ENCODE measurements at places on chromosomes 3 and 15.
A peak's percentile ranks its signal among the peaks of the same experiment; 100 is the strongest.

- DNase-seq = no peak
These were observed 87.6 kb downstream of the RYK start for GRCh38 chr3:134163096-134163495.

DNA sequence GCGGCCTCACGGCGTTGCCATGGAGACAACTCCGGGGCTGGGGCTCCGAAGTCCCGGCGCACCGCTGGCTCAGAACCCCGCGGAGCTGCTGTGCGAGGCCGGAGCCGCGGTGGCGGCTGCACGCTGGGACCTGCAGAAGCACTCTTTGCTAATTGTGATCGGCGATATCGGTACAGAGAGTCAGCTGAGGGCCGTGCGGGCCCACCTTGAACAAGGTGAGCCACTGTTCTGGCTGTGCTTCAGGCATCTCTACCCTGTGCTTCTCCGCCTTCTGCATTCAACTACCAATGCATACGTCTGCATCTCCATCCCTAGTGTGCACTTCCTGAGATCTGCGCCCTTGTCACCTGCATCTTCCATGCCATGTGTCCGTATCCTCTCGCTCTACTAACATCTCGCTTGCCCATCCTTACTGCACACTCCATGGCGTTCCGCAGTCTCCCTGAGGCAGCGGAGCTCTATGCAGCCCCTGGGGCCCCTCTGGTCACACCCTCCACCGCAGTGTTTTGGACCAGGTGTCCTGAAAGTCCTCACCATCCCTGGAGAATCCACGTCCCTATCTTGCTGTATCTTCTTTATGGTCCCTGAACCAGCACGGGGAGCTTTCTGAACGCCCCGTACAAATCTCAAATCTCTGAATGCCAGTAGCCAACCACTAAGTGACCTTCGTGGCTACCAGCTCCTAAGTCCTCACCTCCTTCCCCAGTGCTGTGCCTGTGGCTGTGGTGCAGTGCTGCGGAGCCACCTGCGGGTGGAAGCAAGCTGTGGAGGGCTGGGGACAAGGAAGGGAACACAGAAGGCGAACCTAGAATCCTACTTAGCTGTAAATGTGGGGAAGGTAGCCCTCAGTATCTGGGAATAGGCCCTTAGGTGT lies 6.2 kb upstream of the MAP1A start:
- no peak for DNase-seq

- no peak for DNase-seq
These were observed 66.1 kb upstream of the SPRED1 start for GRCh38 chr15:38186507-38186906.

GRCh38 chr3:178384321-178385230 lies 151.7 kb upstream of the KCNMB2 start:
- DNase-seq = no peak

- DNase-seq = no peak
These were observed 361.9 kb downstream of the CLSTN2 start for GRCh38 chr3:140296796-140297352.

DNA sequence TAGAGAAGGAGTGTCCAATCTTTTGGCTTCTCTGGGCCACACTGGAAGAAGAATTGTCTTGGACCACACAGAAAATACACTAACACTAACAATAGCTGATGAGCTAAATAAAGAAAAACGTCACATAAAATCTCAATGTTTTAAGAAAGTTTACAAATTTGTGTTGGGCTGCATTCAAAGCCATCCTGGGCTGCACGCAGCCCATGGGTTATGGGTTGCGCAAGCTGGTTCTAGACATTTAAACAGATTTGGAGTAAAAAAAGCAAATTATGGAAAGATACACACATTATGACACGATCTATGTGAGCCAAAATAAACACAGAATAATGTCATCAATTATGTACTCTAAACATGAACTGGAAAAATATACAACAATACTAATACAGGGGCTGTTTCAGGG lies 703.3 kb upstream of the LMCD1 start:
- no peak for DNase-seq

DNA sequence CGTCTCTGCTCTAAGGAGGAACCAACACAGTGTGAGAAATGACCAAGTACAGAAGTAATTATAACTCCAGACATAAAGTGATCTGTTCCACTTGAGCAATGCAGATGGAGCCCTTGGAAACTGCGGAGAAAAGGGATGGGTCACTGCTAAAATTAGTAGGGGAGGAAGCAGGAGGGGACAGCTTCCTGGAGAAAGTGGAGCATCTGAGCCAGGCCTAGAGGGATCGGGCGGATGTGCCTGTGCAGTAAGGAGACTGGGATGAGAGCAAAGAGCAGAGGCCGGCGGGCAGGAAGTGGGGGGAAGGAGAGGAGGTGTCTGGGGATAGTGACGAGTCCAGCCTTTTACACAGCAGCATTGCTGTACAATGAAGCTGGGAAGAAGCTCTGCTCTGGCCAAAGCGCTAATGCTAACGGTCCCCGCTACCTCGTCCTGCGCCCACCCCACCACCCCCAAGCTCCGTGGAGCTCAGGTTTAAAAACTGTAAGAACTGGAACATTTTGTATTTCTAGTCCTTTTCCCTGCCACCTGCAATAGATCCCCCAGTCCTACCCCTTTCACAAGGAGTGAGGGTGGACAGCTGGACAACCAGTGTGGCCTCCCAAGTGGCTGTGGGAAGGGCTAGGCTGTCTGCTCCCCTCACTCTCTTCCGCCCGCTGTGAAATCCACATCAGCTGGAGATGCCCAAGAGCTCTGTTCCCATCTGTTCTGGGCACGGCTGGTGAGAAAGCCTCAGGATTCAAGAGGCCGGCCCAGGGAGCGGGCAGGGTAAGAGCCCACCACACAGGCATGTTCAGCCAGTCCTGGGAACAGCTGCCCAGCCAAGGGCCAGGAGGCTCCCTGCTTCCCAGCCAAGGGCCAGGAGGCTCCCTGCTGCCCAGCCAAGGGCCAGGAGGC lies 53.0 kb upstream of the HES1 start:
- DNase-seq = no peak

DNA sequence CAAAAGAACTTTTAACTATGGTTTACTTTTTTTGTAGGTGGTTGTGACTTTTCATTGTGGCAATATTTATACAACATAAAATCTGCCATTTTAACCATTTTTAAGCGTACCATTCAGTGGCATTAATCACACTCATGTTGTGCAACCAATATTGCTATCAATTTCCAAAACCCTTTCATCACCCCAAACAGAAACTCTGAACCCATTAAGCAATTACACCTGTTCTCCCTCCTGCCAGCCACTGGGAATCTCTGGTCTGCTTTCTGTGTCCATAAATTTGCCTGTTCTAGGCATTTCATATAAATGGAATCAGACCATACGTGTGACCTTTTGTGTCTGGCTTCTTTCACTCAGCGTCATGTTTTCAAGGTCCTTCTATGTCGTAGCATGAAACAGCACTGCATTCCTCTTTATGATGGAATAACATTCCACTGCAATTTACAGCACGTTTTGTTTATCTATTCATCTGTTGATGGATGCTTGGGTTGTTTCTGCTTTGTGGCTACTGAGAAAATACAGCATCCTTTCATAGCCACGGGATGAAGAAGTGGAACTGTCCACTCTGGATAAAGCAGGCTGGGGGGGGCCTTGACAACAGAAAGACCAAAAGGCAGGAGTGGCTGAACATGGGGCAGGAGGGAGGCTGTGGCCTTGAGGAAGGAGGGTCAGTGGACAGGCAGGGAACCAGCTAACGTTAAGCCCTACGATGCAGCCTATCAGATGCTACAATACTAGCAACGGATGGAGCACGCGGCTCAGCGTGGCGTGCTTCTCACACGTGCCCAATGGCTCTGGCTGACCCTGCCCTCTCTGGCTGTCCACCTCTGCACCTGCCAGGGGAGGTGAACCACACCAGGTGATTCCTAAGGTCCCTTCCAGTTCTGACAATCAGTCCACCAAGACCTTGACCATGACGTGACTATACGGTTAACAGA lies 110.9 kb downstream of the SEC22A start:
- DNase-seq = no peak

DNA sequence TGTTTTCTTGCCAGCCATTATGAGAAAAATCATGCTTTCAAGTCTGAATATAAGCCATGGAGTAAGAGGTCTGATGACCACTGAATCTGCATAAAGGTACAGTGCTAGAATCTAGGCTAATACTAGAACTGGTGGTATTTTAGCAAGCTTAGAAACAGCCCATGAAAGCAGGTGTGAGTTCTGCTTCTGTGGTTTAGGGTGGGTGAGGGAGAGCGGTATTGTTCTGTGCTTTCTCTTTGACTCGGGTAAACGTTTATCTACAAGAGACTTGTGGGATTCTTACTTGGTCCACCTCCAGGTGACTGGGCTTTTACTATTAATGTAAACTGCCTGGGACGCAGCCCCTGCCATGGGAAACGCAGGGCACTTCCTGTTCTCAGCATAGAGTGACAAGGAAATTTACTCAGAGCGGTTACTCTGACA lies 55.2 kb downstream of the PGPEP1L start:
- no peak for DNase-seq

DNA sequence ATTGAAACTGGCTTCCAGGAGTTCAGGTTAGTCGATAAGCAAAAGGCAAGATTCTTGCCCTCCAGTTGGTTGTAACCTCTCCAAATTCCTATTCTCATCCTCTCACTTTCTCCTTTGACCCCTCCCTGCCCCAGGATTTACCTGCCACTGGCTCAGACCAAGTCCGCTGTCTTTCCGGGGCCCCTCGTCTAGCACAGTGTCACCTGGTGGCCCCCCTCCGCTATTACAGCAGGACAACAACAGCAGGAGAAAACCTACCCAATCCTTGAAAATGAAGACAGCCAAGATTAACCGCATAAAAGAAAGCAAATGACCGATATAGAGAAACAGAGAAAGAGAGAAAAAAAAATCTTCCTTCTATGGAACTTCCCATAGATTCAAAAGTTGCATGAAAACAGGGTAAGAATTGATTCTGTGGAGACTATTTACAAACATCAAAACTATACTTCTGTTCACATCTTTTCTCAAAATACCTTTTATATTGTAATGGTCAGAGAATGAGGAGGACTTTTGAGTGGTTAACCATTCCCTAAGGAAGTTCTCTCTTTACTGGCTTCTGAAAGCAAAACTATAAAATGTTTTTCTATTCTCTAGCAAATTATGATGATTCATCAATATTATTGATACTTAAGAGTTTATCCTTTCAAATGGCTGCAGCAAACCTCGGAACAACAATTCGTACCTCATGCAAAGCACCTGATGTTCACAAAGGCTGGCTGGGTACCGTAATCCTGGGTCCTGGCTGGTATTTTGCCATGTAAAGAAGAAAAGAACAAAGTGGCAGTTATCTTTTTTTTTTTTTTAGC lies 10.0 kb upstream of the ST8SIA2 start:
- no peak for DNase-seq

- no peak for DNase-seq
These were observed 34.4 kb upstream of the USP3 start for GRCh38 chr15:63469984-63470383.

GRCh38 chr3:105956306-105956705 lies 87.5 kb upstream of the CBLB start:
- DNase-seq = no peak

DNA sequence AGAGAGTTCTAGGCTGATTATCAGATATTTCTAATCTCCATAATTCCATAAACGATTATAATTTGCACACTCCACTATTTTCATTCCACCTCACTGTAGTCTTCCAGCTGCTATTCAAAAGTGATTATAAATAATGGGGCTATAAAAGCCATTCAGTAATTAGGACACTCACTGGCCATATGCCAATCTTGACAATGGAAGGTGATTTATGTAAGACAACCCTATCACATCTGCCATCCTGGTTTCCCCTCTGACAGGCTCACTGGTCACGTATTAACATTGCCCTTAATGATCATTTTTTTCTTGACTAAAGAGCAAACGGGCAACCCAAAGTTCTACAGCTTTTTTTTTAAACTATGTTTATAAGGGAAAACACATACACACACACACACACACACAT lies 402.4 kb downstream of the MAGI1 start:
- no peak for DNase-seq

GRCh38 chr3:11400213-11400612 lies 128.0 kb downstream of the ATG7 start:
- no peak for DNase-seq

- no peak for DNase-seq
These were observed 111.5 kb downstream of the THSD4 start for GRCh38 chr15:71226536-71227455.

GRCh38 chr3:122299872-122300460 lies 25.1 kb upstream of the CSTA start:
- DNase-seq = peak; percentile 10

GRCh38 chr15:57337868-57338411 lies 38.4 kb upstream of the CGNL1 start:
- no peak for DNase-seq
